A673 (cell line): ENCODE measurements at places on chromosomes 11 and 22.

DNA sequence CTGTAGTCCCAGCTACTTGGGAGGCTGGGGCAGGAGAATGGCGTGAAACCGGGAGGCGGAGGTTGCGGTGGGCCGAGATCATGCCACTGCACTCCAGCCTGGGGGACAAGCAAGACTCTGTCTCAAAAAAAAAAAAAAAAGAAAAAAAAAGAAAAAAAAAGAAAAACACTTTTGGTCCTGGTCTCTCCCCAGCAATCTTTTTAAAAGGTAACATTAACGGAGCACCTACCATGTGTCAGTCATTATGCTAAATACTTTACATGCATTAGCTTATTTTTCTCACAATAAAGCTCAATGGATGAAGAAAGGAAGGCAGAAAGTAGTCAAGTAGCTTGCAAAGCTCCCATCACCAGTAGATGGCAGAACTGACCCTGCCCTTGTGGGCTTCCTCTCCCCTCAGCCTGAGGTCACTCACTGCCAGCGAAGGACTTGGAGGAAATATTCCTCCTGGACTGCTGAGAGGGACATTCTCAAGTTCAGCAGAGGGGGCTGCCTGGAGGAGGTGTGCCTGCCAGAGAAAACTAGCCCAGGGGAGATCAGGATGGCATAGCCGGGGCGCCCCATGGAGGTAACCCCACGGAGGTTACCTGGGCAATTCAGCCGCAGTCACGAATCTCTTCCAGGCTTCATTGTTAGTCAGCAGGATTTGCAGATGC lies 15.5 kb downstream of the APOL3 start:
- no peaks in the 10 kb centered on the region for H3K4me1 ChIP-seq
- no peak overlapping the region for H3K27ac ChIP-seq
- DNase-seq: peak; percentile 69
- no peaks in the 10 kb centered on the region for H3K36me3 ChIP-seq
- H3K27me3 ChIP-seq: no peaks in the 10 kb centered on the region
- no peak overlapping the region for H3K4me3 ChIP-seq

DNA sequence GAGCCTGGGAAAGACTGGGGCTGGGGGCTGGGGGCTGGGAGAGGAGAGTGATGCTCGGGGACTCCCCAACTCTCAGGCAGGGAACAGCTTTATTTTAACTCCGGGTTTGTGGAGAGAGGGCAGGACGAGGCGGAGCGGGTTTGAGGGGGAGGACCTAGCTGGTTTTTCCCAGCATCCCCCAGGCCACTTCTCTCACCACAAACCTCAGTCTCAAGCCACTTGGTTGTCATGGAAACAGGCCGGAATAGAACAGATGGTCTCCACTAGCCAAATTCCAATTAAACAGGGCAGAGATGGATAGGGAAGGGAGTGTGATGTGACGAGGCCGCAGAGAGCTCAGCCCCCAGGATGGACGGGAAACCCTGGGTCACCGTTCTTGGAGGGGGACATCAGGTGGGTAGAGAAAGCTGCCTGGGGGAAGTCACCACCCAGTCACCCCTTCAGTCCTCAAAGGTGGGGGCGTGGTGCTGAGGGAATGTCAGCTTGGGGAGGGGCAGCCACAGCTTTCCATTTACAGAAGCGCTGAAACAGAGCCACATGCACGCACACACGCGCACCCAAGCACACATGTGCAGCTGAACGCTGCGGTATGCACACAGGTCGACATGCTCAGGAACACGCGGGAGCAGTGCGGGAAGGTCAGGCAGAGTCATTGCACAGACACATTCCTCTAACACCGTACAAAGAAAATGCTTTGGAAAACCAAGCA lies 19.2 kb downstream of the NECTIN1 start:
- peak; percentile 60 for DNase-seq
- no peaks in the 10 kb centered on the region for H3K4me1 ChIP-seq
- H3K27ac ChIP-seq: no peak overlapping the region
- H3K4me3 ChIP-seq: no peak overlapping the region

DNA sequence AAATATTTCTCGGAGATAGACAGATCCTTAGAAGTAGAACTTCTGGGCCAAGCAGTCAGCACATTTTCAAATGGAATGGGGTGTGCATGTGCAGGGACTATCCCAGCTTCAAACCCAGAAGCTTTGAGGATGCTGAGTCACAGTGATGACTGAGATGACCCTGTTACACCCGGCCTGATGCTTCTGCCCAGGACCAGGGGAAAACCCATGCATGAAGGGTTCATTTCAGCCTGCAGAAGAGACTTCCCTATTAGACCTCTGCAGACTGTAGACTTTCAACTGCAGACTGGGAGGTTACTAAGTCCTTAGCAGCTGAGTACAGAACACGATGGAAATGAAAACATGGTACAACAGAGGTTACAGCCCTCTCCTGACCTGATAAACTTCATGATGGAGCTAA lies 3.6 kb upstream of the OR2AT4 start:
- no peaks in the 10 kb centered on the region for H3K4me1 ChIP-seq
- H3K27me3 ChIP-seq: peaks cover 3% of the 10 kb centered on the region
- no peak overlapping the region for H3K4me3 ChIP-seq
- H3K27ac ChIP-seq: no peak overlapping the region
- DNase-seq: no peak
- no peaks in the 10 kb centered on the region for H3K36me3 ChIP-seq

DNA sequence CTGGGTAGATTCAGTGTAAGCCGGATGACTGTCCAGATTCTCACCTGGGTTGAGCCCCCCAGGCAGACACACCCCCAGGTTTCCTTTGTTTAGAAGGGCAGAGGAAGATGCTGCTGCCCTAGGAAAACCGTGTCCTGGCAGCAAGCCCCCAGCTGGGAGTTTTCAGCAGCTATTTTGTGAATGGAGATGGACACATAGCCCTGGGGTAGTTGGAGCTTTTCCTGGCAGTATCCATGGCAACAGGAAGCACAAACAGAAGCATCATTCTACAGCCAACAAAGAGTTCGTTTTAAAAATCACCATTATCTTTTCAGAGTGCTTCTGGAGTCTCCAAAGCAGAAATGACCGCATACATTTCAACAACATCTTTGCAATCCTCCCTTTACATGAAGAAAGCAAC lies 245.5 kb downstream of the BRD1 start:
- H3K27me3 ChIP-seq: no peaks in the 10 kb centered on the region
- H3K4me1 ChIP-seq: no peaks in the 10 kb centered on the region
- no peak overlapping the region for H3K27ac ChIP-seq
- H3K36me3 ChIP-seq: no peaks in the 10 kb centered on the region
- no peak overlapping the region for H3K4me3 ChIP-seq

DNA sequence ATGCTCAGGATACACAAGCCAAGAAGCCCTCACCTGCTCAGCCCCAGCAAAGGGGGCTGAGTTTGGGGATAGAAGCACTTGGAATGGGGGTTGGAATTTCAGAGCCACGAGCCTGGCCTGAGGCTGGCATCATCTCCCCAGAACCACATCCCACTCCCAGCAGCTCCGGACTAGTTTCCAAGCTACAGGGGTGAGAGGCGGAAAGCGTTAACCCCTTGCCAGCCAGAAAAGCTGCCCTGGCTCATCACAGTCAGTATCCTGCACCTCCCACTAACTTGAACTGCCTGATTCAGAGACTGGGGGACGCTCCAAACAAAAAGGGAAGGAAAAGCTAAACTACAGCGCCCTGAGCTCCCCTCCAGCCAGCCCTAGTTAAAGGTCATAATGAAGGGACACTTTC lies 19.0 kb upstream of the CHST1 start:
- no peak overlapping the region for H3K27ac ChIP-seq
- no peak for DNase-seq
- H3K4me1 ChIP-seq: no peaks in the 10 kb centered on the region
- H3K36me3 ChIP-seq: no peaks in the 10 kb centered on the region
- H3K4me3 ChIP-seq: no peak overlapping the region
